Caco-2 (cell line): ENCODE measurements at places on chromosomes 16 and 17. TPM values are rescaled to one million over a fixed set of nuclear protein-coding genes. Genes with fewer than 3 reads are reported as not detected.

GRCh38 chr17:82465023-82465603, 6.6 kb downstream of the NARF start:
- no peaks in the 10 kb centered on the region for H3K27me3 ChIP-seq
- H3K4me1 ChIP-seq = peaks cover 12% of the 10 kb centered on the region
- H3K27ac ChIP-seq = no peak overlapping the region
- peaks cover 6% of the 10 kb centered on the region for H3K36me3 ChIP-seq
- DNase-seq = no peak

GRCh38 chr17:57071991-57072944, 12.8 kb upstream of the AKAP1 start:
- no peaks in the 10 kb centered on the region for H3K4me1 ChIP-seq
- H3K27me3 ChIP-seq = no peaks in the 10 kb centered on the region
- no peak overlapping the region for H3K4me3 ChIP-seq
- DNase-seq = no peak
- no peak overlapping the region for H3K27ac ChIP-seq
- no peaks in the 10 kb centered on the region for H3K36me3 ChIP-seq

DNA sequence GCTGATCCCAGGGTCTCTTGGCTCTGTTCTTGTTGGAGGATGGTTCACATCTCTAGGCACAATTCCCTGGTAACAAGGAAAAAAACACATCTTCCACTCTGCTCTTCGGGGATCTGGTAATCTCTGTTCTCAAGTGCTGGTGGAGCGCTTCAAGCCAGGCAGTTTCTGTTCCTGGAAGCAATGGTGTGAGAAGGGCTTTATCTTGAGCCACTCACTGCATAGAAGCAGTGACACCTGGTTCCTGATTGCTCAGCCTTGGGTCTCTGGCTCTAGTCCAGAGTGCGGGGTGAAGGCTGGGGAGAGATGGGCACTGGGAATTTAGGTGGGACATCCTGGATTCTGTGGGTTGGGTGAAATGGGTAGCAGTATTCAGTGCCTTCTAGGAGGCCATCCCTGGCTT, 14.1 kb downstream of the AKAP1 start:
- H3K27ac ChIP-seq = peak overlapping the region; percentile 37
- H3K4me1 ChIP-seq = peaks cover 7% of the 10 kb centered on the region
- no peaks in the 10 kb centered on the region for H3K27me3 ChIP-seq
- DNase-seq = no peak
- H3K4me3 ChIP-seq = no peak overlapping the region
- peaks cover 1% of the 10 kb centered on the region for H3K36me3 ChIP-seq

DNA sequence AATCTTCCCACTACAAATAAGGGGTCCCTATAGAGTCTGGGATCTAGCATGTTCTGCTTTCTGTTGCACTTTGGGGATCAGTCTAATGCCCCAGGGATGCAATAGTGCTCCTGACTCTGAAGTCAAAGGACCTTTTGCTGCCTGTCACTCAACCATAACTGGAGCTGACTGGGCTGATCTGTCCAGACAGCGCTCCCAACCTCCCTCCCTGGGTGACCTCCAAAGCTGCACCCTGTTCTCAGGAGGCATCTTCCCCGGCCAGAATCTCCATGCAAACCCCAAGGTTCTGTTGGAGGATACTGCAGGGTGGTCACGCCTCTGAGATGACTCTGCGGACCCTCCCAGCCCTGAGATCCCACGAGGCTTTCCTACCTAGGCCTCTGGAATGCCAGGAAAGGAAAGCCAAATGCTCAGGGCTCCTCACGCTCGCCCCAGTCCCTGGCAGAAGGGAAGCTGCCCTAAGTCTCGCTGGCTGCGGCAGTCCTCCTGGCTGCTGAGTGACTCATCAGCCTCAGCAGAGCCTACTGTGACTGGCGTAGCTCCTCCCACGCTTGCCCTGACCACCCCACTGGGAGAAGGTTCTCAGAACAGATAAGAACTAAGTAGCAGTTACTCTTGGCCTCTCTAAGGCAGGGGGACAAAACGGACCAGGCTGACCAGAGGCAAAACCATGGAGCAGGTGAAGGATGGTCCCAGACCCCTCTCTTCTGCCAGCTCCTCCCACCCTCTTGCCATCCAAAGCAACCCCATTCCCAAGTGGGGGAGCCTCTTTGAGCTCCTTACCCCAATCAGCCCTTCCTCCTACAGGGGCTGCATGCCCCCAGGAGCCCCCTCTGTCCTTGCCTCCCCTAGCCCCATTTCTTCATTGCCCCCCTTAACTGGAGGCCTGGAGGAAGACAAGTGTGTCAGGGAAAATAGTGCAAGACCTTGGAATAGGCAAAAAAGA, 124.1 kb upstream of the TNRC6C start:
- no peak overlapping the region for H3K4me3 ChIP-seq
- H3K27me3 ChIP-seq = no peaks in the 10 kb centered on the region
- peak; percentile 50 for DNase-seq

GRCh38 chr17:35453171-35453570, 4.6 kb upstream of the SLFN13 start:
- no peaks in the 10 kb centered on the region for H3K36me3 ChIP-seq
- no peaks in the 10 kb centered on the region for H3K27me3 ChIP-seq
- no peak overlapping the region for H3K27ac ChIP-seq
- no peaks in the 10 kb centered on the region for H3K4me1 ChIP-seq

GRCh38 chr16:86212706-86213436, 297.5 kb upstream of the FOXF1 start:
- H3K27me3 ChIP-seq = no peaks in the 10 kb centered on the region
- no peak overlapping the region for H3K27ac ChIP-seq

DNA sequence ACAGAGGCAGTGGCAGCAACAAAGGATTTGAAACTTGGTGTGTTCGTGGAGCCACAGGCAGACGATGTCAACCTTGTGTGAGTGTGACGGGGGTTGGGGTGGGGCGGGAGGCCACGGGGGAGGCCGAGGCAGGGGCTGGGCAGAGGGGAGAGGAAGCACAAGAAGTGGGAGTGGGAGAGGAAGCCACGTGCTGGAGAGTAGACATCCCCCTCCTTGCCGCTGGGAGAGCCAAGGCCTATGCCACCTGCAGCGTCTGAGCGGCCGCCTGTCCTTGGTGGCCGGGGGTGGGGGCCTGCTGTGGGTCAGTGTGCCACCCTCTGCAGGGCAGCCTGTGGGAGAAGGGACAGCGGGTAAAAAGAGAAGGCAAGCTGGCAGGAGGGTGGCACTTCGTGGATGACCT, 25.5 kb downstream of the STH start:
- no peak overlapping the region for H3K4me3 ChIP-seq
- DNase-seq = no peak
- H3K4me1 ChIP-seq = no peaks in the 10 kb centered on the region
- no peaks in the 10 kb centered on the region for H3K27me3 ChIP-seq

- no peaks in the 10 kb centered on the region for H3K36me3 ChIP-seq
- H3K27me3 ChIP-seq = no peaks in the 10 kb centered on the region; the same call in 1 of the 2 replicates
- DNase-seq = no peak
- no peak overlapping the region for H3K4me3 ChIP-seq
- no peaks in the 10 kb centered on the region for H3K4me1 ChIP-seq
Measured at GRCh38 chr16:56108056-56108471, 83.2 kb upstream of the GNAO1 start.

DNA sequence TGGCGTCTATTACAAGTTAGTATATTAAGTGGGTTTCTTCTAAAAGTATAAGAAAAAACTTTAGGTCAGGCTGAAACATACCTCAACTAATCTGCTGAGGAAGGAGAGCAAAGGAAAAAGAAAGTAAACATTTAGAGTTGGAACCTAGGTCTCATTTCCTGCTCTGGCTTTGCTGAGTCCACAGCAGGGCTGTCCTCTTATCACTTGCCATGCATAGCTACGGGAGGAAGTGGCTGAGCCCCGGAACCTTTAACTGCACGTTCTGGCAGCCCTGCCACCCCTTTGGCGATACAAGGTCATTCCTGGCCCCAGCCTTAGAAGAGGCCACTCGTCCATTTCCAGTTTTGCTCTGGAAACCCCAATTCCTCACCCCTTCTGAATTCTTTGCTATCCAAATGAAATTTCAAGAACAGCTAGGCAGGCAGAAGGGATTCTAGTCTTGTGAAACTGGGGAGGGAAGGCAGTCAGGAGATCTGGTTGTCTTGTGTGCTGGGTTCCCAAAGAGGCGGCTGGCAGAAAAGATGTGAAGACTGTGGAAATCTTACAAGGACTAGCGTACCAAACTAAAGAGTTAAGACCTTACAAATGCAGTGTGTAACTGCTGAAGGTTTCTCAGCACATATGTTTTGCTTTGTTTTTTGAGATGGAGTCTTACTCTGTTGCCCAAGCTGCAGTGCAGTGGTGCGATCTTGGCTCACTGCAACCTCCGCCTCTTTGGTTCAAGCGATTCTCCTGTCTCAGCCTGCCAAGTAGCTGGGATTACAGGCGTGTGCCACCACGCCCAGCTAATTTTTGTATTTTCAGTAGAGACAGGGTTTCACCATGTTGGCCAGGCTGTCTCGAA, 19.1 kb downstream of the WIPI1 start:
- no peak overlapping the region for H3K27ac ChIP-seq
- H3K27me3 ChIP-seq = no peaks in the 10 kb centered on the region
- no peaks in the 10 kb centered on the region for H3K36me3 ChIP-seq
- H3K4me1 ChIP-seq = peaks cover 22% of the 10 kb centered on the region
- H3K4me3 ChIP-seq = no peak overlapping the region
- no peak for DNase-seq

GRCh38 chr17:57713140-57713539, 32.0 kb downstream of the CCDC182 start:
- no peak overlapping the region for H3K27ac ChIP-seq
- 0 out of 2 replicates have a peak, but pooled peaks cover 2% of the 10 kb centered on the region for H3K27me3 ChIP-seq
- no peak overlapping the region for H3K4me3 ChIP-seq
- no peaks in the 10 kb centered on the region for H3K36me3 ChIP-seq
- DNase-seq = no peak

GRCh38 chr17:37527249-37527851, 37.7 kb downstream of the DUSP14 start:
- no peaks in the 10 kb centered on the region for H3K4me1 ChIP-seq
- no peaks in the 10 kb centered on the region for H3K27me3 ChIP-seq
- no peak overlapping the region for H3K27ac ChIP-seq
- 0 out of 2 replicates have a peak, but pooled peaks cover 1% of the 10 kb centered on the region for H3K36me3 ChIP-seq
- DNase-seq = peak; percentile 70

GRCh38 chr17:31321481-31321880, at the start of gene EVI2A:
Gene EVI2A (minus strand): TSS chr17:31321622. CDS start chr17:31319013, 2,609 bp downstream.
- no peak within 1 kb of the TSS for H3K4me3 ChIP-seq
- H3K27me3 ChIP-seq = no peaks in the 10 kb centered on the region
- H3K27ac ChIP-seq = no peak within 1 kb of the TSS
- no peaks in the 10 kb centered on the region for H3K4me1 ChIP-seq

DNA sequence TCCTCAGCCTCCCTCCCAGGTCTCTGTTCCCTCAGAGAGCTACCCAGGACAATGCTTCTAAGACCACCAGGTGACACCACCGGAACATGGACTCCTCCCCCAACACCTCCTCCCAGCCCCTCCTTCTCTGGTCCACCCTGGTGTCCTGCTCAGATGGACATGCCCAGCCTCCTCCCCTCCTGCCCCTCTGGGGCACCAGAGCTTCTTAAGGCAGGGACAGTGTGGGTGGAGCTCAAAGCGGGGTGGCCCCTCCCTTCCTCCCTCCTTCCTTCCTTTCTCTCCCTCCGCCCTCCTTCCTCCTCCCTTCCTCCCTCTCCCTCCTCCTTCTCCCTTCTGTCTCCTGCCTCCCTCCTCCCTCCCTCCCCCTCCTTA, 22.7 kb downstream of the TRPV3 start:
- no peak overlapping the region for H3K4me3 ChIP-seq
- peaks cover 21% of the 10 kb centered on the region for H3K4me1 ChIP-seq
- no peak overlapping the region for H3K27ac ChIP-seq
- H3K27me3 ChIP-seq = no peaks in the 10 kb centered on the region
- H3K36me3 ChIP-seq = no peaks in the 10 kb centered on the region

GRCh38 chr17:41324180-41325075, 8.9 kb upstream of the KRTAP17-1 start:
- H3K4me3 ChIP-seq = no peak overlapping the region
- DNase-seq = peak; percentile 70
- no peaks in the 10 kb centered on the region for H3K27me3 ChIP-seq
- peak overlapping the region; percentile 26 for H3K27ac ChIP-seq
- no peaks in the 10 kb centered on the region for H3K36me3 ChIP-seq
- H3K4me1 ChIP-seq = peaks cover 4% of the 10 kb centered on the region; the same call in 1 of the 2 replicates

DNA sequence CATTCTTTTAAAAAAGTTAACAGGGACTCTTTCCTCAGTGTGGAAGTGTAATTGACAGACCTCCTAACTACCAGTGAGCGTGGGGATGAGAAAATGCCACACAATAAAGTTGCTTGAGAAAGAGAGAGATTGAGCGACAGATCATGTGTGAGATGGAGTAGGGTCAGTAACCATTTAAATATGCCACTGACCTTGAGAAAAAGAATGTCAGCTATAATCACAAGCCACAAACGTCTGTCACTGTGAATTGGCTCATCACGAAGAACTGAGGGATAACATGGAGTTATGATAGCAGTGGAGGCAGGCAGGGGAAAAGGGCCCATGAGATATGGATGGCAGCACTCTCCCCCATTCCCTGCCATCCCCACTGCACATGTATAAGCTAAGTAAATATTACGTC, 253.9 kb downstream of the SLC39A11 start:
- DNase-seq = no peak
- no peaks in the 10 kb centered on the region for H3K27me3 ChIP-seq
- H3K36me3 ChIP-seq = no peaks in the 10 kb centered on the region
- no peak overlapping the region for H3K4me3 ChIP-seq
- H3K4me1 ChIP-seq = peaks cover 9% of the 10 kb centered on the region; the same call in 1 of the 2 replicates

DNA sequence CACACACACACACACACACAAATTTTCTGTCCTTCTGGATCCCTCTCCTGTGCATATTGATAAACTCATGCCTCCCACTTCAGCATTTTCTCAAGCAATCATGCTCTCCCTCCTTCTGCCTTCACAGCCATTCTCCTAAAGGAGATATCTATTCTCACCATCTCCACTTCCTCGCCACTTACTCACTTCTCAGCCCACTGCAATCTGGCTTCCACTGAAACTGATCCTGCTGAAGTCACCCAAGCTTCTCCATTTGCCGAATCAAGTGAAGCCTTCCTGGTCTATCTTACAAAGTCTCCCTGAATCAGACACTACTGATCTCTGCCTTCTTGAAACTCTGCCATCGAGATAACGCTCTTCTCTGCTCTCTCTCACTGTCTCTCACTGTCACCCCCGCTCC, 54.0 kb upstream of the GNAO1 start:
- no peaks in the 10 kb centered on the region for H3K4me1 ChIP-seq
- DNase-seq = no peak
- no peak overlapping the region for H3K27ac ChIP-seq
- no peaks in the 10 kb centered on the region for H3K36me3 ChIP-seq

DNA sequence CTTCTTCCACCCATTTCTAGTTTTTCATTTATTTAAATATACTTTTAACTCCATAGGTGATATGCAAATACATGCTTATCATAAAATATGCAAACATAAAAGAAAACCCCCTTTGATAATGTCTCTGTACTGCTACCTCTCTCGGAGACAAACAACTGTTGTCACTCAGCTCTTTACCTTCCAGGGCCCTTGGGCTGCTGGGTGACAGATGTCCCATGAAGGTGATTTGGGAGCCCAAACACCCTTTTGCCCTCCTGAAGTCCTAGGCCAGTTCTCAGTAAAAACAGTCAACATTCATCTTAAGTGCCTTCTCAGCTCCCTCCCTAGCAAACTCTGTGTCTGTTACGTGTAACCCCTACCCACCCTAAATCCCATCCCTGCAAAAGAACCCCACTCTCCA, 37.5 kb downstream of the CHD9 start:
- no peak overlapping the region for H3K27ac ChIP-seq
- no peaks in the 10 kb centered on the region for H3K4me1 ChIP-seq
- DNase-seq = no peak

Gene MT1F
- total RNA-seq = 2.8 and 12.5 TPM in 2 replicates

Gene ITGA2B
- 5.9 and 6.9 TPM in 2 replicates for total RNA-seq

Gene RGS11
- total RNA-seq = 5.3 and 8.9 TPM in 2 replicates

Gene GCGR
- 0.91 and 1.0 TPM in 2 replicates for total RNA-seq

Gene ADGRG3
- total RNA-seq = 0.25 TPM in 1 of 2 replicates, not detected in the other

Gene MYH3
- 2.4 and 2.7 TPM in 2 replicates for total RNA-seq

Gene SPNS2
- total RNA-seq = 1.00 TPM in 2 replicates
